NB4 (cell line): ENCODE measurements at places on chromosomes 3 and 15.

- no peak for DNase-seq
These were observed 498 bp downstream of the PDE12 start for GRCh38 chr3:57556459-57557084.

DNA sequence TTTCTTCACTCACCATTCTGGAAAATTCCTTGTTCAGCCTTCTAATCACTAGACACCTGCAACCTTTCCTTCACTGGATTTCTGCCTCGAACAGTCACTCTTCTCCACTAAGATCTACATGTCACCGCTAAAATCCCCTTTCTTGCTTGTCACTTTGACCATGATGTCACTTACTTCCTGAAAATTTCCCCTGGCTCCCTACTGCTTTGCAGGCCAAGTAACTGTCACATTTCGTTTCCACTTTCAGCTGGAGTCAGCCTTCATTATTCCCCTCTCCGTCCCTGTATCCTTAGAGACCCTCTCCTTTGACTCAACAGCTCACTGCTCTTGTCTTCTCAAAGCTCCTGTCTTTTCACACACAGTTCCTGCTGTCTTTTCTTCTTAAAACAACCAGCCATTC lies 15.9 kb downstream of the CHL1 start:
- DNase-seq: no peak

DNA sequence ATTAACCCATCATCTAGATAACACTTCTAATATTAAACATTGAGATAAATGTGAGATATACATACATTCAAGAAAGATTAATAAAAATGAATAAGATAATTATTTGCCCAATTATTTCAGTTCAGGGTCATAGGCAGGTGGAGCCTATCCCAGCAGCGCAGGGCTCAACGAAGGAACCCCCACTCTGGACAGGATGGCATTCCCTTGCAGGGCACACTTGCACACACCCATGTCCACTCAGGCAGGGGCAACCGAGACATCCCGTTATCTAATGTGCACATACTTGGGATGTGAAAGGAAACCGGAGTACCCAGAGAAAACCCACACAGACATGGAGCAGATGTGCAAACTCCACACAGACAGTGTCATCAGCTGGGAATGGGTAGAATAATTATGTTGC lies 175.4 kb upstream of the CMC1 start:
- no peak for DNase-seq

DNA sequence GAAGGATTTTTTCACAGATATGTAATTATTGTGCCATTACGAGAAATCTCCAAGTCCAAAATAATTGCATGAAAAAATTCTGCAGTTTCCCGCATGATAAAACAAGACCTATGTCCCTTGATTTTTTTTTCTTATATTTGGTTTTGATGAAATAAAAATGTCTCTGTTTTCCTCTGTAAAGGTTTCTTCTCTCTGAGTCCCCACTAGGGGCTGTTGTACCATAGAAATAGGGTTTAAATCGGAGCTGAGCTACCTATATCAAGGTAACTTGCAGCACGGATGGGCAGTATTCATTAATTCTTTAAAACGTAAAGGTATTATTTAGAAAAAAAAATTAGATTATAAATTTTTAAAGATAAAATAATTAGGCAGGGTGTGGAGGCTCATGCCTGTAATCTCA lies 66.6 kb upstream of the IGF1R start:
- DNase-seq: no peak

- no peak for DNase-seq
These were observed 149.9 kb downstream of the LRRK1 start for GRCh38 chr15:101068961-101069653.

- DNase-seq: no peak
These were observed 157.6 kb upstream of the PPP2R3A start for GRCh38 chr3:135807879-135808278.

GRCh38 chr15:52085299-52085698 lies 27.3 kb downstream of the BCL2L10 start:
- no peak for DNase-seq
